ENCODE measurements at places on chromosomes 13 and 19. TPM values are rescaled to one million over a fixed set of nuclear protein-coding genes. Genes with fewer than 3 reads are reported as not detected.

- no peaks in the 10 kb centered on the region for H3K36me3 ChIP-seq
- no peaks in the 10 kb centered on the region for H3K27me3 ChIP-seq
- no peaks in the 10 kb centered on the region for H3K4me1 ChIP-seq
- no peak for DNase-seq
Measured at GRCh38 chr19:7862413-7862951, 11.7 kb downstream of the PRR36 start.

GRCh38 chr19:42088471-42089190, 12.7 kb downstream of the ZNF574 start:
- 0 out of 2 replicates have a peak overlapping the region, but pooled peaks have one; percentile 40 for H3K27ac ChIP-seq
- H3K4me3 ChIP-seq, result no peak overlapping the region
- H3K27me3 ChIP-seq, result no peaks in the 10 kb centered on the region
- peaks cover 3% of the 10 kb centered on the region for H3K4me1 ChIP-seq
- no peaks in the 10 kb centered on the region for H3K36me3 ChIP-seq
- no peak for DNase-seq

DNA sequence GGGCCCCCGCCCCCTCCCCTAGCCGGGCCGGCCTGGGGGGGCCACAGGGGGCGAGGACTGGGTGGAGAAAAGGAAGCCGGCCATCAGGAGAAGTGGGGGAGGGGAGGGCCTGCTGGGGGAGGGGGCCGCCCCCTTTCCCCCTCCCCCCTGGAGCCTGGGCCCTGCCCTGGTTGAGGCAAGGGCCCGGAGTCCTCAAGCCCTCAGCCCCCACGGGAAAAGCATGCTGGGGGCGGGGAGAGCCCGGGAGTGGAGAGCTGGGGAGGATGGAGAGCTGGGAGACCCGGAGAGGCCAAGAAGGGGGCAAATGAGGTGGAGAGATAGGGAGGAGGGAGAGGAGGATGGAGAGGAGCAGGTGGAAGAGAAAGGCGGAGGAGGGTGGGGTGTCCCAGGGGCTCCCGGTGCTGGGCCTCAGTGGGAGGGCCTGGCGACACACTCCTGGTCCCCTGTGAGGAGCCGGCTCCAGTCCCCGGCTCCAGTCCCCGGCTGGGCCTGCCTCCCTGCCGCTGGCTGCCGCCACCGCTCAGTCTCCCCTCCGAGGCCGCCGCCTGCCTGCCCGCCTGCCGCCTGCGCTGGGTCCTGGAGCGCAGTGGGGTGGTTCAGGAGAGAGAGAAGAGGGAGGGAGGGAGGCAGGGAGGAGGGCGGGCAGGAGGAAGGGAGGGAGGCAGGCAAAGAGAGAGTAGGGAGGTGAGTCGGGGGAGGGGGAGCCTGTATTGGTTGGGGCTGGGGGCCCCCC, at the start of gene GRIK5:
GRIK5 (minus strand) TSS at position 588 of the 733 bp plus-strand sequence. CDS start 4,436 bp downstream, outside the sequence.
- no peaks in the 10 kb centered on the region for H3K27me3 ChIP-seq
- H3K36me3 ChIP-seq, result no peaks in the 10 kb centered on the region
- no peaks in the 10 kb centered on the region for H3K4me1 ChIP-seq
- H3K4me3 ChIP-seq, result no peak within 1 kb of the TSS
- H3K27ac ChIP-seq, result no peak within 1 kb of the TSS

GRCh38 chr13:33978653-33979052, 160.7 kb downstream of the RFC3 start:
- no peak for DNase-seq
- H3K4me1 ChIP-seq, result no peaks in the 10 kb centered on the region
- H3K4me3 ChIP-seq, result no peak overlapping the region

DNA sequence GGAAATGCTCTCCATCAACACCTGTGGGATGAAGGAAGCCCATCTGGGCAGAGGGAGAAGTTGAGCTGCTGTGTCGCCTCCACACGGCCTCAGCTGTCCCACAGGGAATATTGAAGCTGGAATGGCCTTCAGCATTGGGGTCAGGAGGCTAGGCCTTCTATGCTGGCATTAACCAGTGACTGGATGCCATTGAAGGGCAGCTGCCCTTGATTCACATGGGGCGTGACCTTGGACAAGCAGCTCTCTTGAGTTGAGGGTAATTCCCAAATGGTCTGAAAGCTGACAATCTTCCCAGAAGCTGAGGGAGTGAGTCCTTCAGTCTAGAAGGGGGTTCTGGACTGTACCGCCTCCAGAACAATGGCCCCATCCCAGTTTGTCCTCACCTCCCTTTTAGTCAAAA, 6.7 kb downstream of the BCL3 start:
- H3K36me3 ChIP-seq, result no peaks in the 10 kb centered on the region
- no peak for DNase-seq
- peak overlapping the region; percentile 78 for H3K27ac ChIP-seq
- H3K4me1 ChIP-seq, result peaks cover 48% of the 10 kb centered on the region
- H3K4me3 ChIP-seq, result no peak overlapping the region

GRCh38 chr19:48461982-48462655, 6.7 kb downstream of the KCNJ14 start:
- no peaks in the 10 kb centered on the region for H3K4me1 ChIP-seq
- no peak overlapping the region for H3K4me3 ChIP-seq
- DNase-seq, result no peak
- no peaks in the 10 kb centered on the region for H3K36me3 ChIP-seq
- H3K27ac ChIP-seq, result no peak overlapping the region
- no peaks in the 10 kb centered on the region for H3K27me3 ChIP-seq

DNA sequence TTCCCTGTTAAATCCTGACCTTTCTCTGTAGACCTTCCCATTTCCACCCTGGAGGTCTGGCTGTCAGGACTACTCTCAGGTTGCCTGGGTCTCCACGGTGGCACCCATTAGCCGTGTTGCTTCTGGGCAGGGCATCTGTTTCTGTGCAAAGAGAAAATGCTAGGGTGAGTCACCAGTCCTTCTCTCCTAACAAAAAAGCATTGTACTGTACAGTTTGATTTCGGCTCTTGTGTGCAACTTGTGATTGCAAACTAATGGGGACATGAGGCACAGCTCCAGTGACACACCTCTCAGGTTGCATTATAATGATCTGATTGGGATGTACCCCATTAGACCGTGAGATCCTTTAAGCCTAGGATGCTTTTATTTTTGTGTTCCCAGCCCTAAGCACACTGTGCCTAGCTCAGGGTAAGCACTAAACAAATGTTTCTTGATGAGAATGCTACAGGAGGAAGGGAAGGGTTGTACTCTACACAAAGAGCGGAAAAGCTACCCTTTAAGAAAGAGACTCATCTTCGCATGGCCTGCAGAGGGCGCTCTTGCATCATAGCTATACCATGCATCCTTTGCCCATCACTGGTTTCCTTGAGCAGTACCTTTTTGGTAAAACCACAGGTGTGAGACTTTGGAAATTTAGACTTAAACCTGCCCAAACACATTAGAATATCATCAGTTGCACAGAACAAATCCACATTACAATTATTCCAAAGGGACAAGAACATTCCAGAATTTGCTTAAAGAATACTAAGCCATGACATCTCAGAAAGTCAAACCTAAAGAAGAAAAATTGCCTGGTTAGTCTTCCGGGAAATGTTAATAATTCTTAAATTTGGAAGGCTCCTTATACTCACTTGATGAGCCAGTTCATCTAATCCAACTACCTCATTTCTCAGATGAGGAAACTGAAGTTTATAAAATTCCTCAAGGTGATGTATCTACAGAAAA, 20.3 kb upstream of the TRIM13 start:
- H3K27me3 ChIP-seq, result no peaks in the 10 kb centered on the region
- DNase-seq, result peak; percentile 59
- H3K4me1 ChIP-seq, result no peaks in the 10 kb centered on the region
- H3K27ac ChIP-seq, result no peak overlapping the region

DNA sequence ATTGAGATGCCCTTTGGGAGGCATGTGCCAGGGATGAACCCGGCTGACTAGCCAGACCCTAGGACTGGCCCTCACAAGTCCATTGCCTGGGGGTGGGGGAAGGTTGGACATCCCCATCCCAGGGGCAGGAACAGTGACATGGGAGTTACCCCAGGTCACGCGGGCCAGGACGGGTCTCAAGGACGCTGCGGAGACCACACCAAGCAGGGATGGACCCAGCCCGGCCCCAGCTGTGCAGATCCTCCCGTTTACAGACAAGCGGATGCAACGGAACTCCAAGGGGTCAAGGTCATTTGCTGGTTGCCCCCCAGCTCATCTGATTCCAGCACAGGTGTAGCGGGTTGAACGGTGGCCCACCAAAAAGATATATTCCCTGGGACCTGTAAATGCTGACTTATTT, 20.0 kb downstream of the F2RL3 start:
- H3K36me3 ChIP-seq, result no peaks in the 10 kb centered on the region
- no peak overlapping the region for H3K27ac ChIP-seq
- H3K27me3 ChIP-seq, result no peaks in the 10 kb centered on the region
- H3K4me3 ChIP-seq, result no peak overlapping the region
- no peaks in the 10 kb centered on the region for H3K4me1 ChIP-seq
- DNase-seq, result no peak

DNA sequence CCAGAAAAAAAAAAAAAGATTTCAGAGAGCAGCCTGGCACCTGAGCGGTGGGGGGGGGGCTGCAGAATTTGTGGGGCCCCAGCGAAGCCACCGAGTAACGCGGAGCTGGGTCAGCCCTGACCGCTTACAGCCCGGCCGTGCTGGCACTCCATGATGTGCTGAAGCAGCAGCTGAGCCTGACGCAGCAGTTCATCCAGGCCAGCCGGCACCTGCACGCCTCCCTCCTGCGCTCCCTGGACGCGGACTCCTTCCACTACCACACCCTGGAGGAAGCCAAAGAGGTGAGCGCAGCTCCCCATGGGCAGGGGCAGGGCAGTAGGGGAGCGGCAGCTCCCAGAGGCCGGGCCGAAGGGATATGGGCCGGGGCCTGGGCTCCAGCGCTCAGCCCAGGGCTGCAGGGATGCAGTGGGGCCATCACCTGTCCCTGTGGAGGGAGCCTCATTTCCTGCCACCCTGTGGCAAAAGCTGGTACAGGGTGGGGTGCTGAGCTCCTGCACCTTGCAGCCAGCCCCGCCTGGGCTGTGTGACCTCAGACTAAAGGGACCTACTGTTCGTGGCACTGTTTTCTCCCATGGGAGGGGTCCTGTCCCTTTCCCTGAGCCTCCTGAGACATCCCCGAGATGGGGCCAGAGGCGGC, 18.3 kb downstream of the C19orf44 start:
- H3K4me1 ChIP-seq, result no peaks in the 10 kb centered on the region
- no peaks in the 10 kb centered on the region for H3K27me3 ChIP-seq
- H3K36me3 ChIP-seq, result no peaks in the 10 kb centered on the region
- DNase-seq, result no peak
- no peak overlapping the region for H3K27ac ChIP-seq

DNA sequence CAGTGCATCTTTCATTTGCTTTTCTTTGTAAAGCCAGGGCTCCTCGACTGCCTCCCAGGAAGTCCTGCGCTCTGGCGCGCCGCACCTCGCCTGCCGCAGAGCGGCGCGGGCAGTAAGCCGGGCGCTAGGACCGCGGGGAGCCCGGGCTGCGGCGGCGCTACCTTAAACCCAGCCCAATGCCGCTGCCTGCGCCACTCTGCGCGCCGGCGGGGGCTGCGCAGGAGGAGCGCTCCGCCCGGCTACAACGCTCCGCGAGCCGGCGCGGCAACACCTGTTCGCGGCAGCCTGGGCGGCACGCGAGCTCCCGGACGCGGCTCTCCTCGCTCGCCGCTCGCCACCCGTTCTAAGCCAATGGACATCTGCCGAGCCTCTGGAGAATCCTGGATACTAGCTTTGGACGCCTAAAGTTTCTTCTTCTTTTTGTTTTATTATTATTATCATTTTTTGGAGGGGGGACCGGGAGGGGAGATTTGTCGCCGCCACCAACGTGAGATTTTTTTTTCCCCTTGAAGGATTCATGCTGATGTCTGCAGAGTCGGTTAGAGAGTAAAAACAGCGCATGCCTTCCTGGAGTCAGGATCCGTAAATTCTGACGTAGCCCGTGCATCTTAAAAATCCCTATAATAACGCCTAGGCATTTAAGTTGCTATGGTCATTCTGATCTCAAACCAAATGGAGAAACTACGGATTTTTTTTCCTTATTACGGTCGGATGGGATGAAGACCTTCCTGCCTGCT, at the start of gene FGF9:
FGF9 (plus strand) TSS at position 191 of the 737 bp plus-strand sequence. CDS start 840 bp downstream, outside the sequence.
- no peaks in the 10 kb centered on the region for H3K36me3 ChIP-seq
- H3K27ac ChIP-seq, result no peak within 1 kb of the TSS

DNA sequence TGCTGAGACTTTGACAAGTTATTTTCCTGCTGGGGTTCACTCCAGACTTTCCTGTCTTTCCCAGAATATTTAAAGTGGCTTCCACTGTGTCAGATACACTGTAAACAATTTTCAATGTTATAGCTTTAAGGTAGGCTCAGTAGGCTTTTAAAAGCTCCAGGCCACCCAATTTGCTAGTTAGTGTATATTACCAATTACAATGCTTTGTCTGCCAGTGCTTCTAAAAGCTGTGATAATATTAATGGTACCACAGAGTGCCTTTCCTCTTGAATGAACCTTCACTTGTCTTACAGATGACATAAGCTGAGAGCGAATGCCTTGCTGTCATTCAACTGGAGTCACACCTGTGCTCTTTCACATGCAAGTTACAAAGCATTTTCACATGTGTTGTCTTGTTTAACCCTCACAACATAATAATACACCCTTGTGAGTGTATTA, 239.7 kb upstream of the HTR2A start:
- H3K27ac ChIP-seq, result no peak overlapping the region
- H3K4me1 ChIP-seq, result no peaks in the 10 kb centered on the region
- H3K4me3 ChIP-seq, result no peak overlapping the region
- DNase-seq, result no peak
- no peaks in the 10 kb centered on the region for H3K27me3 ChIP-seq

- H3K27me3 ChIP-seq, result no peaks in the 10 kb centered on the region
- no peak overlapping the region for H3K27ac ChIP-seq
- peaks cover 1% of the 10 kb centered on the region for H3K4me1 ChIP-seq
- no peaks in the 10 kb centered on the region for H3K36me3 ChIP-seq
- no peak for DNase-seq
- no peak overlapping the region for H3K4me3 ChIP-seq
Measured at GRCh38 chr13:99661791-99662190, 160.5 kb downstream of the TM9SF2 start.

DNA sequence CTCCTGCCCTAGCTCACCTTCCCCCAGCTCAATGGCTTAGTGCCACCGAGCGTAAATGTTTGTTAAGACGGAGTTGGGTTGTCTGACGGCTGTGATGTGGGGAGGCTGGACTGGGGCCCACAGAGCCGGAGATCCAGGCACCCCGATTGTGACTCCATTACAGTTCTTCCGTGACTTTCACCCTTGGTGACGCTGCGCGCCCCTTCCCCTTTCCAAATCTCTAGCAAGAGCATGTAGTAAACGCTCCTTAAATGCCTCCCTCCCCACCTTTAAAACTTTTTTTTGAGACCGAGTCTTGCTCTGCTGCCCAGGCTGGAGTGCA, 829 bp downstream of the REEP6 start:
- no peaks in the 10 kb centered on the region for H3K36me3 ChIP-seq
- no peaks in the 10 kb centered on the region for H3K27me3 ChIP-seq
- H3K27ac ChIP-seq, result no peak overlapping the region
- no peaks in the 10 kb centered on the region for H3K4me1 ChIP-seq
- DNase-seq, result no peak

SCAMP4 gene
- total RNA-seq, result 98.4 TPM

RNASEH2A gene
- total RNA-seq, result 44.9 TPM

GNG7 gene
- 0.74 TPM for total RNA-seq

C19orf33 gene
- total RNA-seq, result 201 TPM

ERICH4 gene
- not detected for total RNA-seq

KLK11 gene
- not detected for total RNA-seq

POLRMT gene
- total RNA-seq, result 56.0 TPM
